ENCODE measurements at places on chromosomes 7 and 10.

DNA sequence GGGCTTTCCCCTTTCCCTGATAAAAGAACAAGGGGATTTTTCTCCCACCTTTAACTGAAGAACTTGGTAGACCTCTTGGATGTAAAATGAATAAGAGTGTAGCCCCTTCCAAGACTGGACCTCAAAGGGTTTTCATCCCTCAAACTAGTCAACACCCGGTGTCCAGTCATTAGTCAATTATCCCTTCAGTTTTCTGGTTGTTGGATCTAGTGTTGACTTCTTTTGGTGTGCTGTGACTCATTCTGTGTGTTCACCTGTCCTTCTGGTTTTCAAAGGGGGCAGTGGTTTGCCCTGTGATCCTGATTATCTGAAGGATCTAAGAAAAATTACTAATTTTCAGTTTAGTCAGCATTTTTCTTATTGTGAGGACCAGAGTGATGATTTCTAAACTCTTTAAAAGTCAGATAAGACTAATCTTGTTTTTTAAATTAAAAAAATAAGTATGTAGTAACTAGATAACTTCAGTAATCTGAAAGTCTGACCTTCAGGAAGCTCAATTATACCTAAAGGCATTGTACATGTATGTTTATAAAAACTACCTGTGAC lies 583.5 kb downstream of the CNTNAP2 start:
- no peak for DNase-seq

GRCh38 chr10:44511166-44511565 lies 126.3 kb upstream of the CXCL12 start:
- peak; percentile 53 for DNase-seq

GRCh38 chr7:70598976-70599375 lies 533.0 kb upstream of the GALNT17 start:
- DNase-seq = no peak

- DNase-seq = no peak
Measured at GRCh38 chr10:7409732-7410168, 1.1 kb downstream of the SFMBT2 start.

GRCh38 chr10:77925795-77926565 lies 575 bp downstream of the DLG5 start:
- no peak for DNase-seq

DNA sequence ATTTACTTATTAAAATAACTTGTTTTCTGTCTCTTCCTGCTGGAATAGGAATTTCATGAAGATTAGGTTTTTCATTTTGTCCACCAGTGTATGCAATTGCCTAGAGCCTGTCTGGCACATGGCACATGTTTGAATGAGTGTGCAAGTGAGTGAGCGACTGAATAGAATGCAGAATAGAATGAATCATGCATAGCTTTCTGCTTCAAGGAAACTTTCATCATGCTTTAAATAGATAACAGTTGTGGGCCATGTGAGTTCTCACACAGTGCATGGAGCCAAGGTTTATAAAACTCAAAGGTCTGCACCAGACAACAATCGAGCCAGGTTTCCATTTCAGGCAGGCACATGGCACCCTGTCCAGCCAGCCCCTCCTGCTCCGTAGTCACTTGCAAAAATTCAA lies 74.2 kb upstream of the HECW1 start:
- peak; percentile 96 for DNase-seq

DNA sequence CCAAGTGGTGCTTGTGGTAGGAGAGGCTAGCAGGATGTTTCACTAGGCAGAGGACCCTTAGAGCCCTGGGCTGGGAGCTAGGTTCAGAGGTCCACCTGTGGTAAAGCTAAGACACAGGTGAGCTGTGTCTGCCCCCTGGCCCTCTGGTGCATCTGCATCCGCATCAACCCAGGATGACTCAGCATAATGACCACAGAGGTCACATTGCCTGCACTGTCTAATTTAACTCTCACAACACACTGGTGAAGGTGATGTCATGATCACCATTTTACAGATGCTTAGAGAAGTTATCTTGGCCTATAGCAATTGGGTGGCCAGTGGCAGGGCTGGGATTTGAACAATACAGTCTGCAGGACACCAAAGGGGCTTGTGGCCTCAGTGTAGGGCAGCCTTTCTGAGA lies 33.1 kb downstream of the HABP2 start:
- DNase-seq = no peak

Measured in fibroblast of skin of scalp (primary cell).